ENCODE measurements at places on chromosomes 5 and 9.

DNA sequence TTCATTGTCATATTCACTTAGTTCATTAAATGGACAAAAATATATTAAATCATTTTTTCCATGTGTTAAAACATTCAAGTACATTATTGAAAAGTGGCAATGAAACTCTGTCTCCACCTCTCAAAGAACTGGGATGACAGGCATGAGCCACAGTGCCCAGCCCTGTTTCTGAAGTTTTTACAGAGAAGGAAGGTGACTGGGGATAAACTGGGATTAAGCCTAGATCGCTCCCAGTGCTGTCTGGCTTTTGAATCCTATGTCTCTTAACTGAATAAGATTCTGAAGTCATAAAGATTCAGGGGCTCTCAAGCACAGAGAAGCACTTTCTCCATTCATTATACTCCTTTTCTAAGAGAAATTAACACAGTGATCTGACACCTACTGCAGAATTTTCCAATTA is 88.3 kb downstream of the SLC38A9 start:
- DNase-seq = no peak

DNA sequence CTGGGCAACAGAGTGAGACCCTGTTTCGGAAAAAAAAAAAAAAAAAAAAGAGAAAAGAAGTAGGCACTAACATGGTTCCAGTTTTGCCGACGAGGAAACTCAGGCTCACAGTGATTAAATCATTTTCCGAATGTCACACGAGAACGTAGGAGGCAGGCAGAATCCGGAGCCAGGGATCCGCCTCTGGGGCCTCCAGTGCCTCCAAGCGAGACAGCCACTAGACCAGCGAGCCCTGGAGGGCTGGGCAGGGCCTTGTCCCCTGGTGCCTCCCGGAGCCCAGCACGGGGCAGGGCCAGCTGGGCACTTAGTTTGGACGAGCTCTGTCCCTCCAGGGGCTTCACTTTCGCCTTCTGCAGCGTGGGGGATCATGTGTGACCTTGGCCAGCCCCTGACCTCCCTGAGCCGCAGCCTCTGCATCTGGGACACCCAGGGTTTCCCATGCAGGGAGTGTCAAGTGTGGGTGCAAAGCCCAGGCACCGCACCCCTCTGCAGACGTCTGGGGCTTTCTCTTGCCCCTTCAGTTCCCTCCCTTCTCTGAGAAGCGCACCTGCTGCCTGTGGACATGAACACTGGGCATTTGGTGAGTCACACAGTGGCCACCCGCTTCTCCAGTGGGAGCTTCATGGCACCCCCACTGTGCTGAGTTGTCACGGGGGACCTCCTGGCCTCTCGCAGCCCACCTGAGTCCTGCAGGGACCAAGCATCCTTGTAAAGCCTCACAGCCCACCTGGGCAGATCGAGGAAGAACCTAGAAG is 80.3 kb downstream of the RXRA start:
- no peak for DNase-seq

DNA sequence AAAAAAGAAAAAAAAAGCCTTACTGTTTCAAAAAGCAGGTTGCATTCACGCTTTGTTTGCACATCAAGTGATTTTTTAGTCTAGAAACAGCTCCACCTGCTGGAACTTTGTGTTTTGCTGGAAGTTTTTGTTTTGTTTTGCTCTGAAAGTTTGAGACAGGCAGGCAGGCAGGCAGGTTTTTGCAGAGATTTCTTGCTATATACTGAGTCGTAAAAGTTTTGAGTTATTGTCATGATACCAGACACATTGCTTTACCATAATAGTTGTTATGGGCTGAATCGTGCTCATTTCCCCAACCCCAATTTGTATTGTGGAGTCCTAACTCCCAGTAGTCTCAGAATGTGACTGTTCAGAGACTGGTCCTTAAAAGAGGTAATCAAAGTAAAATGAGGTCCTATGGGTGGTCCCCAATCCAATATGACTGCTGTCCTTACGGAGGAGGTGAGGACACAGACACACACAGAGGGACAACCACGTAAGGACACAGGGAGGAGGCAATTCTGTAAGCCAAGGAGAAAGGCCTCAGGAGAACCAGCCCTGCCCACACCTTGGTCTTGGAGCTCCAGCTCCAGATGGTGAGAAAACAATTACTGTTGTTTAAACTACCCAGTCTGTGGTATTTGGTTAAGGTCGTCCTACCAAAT is 20.9 kb downstream of the OR2Y1 start:
- DNase-seq = peak; percentile 16

DNA sequence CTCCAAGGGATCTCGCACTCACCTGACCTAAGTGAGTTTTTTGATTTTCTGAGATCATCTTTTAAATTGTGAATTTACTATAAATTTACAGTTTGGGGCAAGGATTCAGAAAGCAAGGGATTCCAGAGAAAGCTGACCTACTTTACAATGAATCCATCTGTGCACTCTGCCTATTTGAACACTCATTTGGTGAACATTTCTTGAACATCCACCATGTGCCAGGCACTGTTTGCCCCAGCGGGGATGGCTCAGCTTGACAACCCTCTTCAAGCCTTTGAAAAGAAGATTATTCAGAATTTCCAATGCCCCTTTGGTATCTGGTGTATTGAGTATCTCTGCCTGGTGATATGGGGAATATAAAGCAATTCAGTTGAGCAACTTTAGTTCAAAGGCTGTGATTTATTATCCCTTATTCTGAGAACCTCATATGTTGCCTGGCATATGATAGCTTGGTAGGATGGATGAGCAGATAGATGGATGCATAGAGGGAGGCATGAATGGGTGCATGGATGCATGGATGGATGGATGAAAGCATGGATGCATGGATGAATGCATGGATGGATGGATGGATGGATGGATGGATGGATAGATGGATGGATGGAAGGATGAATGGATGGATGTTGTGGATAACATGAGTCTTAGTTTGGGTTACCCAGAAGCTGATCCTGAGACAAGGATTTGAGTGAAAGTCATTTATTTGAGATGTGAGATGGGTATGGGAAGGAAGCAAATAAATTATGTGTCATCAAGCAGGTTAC is 149.7 kb upstream of the ZNF366 start:
- no peak for DNase-seq

DNA sequence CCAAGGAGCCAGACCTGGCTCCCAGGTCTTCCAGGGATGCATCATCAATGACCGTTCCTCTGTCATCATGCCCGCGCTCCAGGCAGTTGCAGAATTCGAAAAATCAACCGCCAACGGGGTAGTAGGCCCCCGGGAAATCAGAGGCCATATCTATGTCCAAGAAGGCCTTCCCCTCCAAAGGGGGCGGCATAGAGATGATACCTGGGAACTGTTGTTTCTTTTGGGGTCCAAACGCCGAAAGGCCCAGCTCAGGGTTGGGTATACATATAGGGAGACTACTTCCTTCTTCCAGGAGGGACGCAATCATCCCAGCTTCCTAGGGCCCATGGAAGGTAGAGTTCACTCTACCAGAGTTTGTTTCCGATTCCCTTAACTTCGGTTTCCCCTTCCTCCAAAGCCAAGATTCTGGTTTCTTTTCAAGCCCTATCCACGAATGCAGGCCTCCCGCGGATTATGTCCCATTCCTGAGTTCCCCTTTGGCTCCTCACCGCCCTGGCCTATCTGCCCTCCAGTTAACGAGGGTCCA is 754 bp downstream of the DCAF12 start:
- no peak for DNase-seq

GRCh38 chr5:65718576-65719310 is 3.2 kb downstream of the SGTB start:
- no peak for DNase-seq
